ENCODE measurements at places on chromosomes 13 and 19.

DNA sequence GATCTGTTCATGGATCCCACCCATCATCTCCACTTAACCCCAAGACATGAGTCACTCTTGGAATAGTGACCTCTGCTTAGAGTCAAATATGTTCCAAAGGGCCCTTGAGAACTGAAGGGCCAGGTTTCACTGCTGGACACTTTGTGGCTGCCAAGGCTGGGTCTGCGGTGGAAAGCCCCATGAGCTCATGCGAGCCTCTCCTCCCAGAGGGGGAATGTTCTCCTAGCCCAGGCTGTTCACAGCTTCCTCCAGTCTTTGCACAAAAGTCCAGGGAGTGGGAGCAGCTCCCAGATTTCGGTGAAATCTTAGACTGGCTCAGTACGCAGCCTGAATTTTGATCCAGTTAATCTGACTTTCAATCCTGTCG, 732 bp upstream of the DCLK1 start:
- H3K4me3 ChIP-seq, result no peak overlapping the region
- H3K27ac ChIP-seq, result no peak overlapping the region
- no peak for DNase-seq
- H3K27me3 ChIP-seq, result peaks cover 5% of the 10 kb centered on the region
- H3K4me1 ChIP-seq, result peaks cover 4% of the 10 kb centered on the region

DNA sequence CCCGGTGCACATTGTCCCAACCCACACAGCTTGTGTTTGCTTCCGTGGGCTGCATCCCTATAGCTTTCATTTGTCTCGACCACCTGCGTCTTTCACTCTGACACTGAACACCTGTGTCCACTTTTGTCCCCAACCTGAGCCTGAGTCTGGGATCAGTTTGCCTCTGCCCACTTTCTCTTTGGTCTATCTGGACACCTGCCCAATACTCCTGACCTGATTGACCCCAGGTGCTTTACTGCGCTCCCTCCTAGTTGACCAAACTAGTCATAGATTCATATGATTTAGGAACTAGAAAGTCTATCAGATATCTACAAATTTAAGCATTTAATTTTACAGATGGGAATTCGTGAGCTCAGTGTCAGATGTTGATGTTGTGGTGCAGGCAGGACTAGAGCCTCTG, 209.9 kb downstream of the DCT start:
- no peaks in the 10 kb centered on the region for H3K36me3 ChIP-seq
- H3K27me3 ChIP-seq, result peaks cover 2% of the 10 kb centered on the region
- H3K27ac ChIP-seq, result no peak overlapping the region
- H3K4me1 ChIP-seq, result no peaks in the 10 kb centered on the region

DNA sequence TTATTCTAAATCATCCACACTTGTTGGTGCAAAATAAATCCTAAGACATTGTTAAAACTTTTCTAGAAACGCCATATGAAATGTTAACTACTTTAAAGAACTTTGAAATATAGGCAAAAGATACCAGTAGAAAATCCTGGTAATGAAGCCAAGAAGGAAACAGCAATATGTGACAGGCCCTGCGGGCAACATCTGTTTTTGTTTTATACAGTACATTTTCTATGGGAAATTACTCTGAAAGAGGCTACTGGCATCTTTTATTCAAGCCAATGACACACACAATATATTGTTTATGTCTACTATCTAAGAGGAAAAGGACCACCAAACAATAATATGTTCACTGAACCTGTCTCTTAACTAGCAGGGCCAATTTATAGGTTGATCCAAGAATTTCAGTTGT, 829.7 kb downstream of the PCDH17 start:
- H3K27me3 ChIP-seq, result no peaks in the 10 kb centered on the region
- H3K27ac ChIP-seq, result no peak overlapping the region
- H3K4me3 ChIP-seq, result no peak overlapping the region
- DNase-seq, result no peak
- H3K36me3 ChIP-seq, result no peaks in the 10 kb centered on the region
- no peaks in the 10 kb centered on the region for H3K4me1 ChIP-seq

DNA sequence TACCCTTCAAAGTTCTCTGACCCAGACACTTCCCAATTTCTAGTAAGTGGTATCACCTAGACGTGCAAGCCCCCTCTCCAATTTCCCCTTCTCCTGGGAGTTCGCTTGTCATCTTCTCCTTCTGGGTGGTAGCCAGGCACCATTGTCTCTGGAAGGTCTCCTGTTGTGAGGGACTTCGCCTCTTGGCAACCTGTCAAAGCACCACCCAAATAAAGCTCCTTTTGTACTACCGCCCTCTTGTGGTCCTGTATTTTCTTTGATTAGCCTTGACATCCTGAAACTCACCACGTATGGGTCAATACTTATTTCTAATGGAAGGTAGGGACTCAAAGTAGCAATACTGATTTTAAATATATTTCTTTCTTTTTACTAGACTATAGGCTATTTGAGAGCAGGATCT, 8.2 kb downstream of the GPC5 start:
- H3K4me1 ChIP-seq, result no peaks in the 10 kb centered on the region
- no peak overlapping the region for H3K27ac ChIP-seq
- DNase-seq, result peak; percentile 29
- H3K27me3 ChIP-seq, result no peaks in the 10 kb centered on the region
- no peaks in the 10 kb centered on the region for H3K36me3 ChIP-seq

GRCh38 chr19:29771708-29772414, 39.9 kb upstream of the CCNE1 start:
- peaks cover 5% of the 10 kb centered on the region for H3K27me3 ChIP-seq
- H3K36me3 ChIP-seq, result no peaks in the 10 kb centered on the region
- DNase-seq, result peak; percentile 73
- H3K4me3 ChIP-seq, result no peak overlapping the region

DNA sequence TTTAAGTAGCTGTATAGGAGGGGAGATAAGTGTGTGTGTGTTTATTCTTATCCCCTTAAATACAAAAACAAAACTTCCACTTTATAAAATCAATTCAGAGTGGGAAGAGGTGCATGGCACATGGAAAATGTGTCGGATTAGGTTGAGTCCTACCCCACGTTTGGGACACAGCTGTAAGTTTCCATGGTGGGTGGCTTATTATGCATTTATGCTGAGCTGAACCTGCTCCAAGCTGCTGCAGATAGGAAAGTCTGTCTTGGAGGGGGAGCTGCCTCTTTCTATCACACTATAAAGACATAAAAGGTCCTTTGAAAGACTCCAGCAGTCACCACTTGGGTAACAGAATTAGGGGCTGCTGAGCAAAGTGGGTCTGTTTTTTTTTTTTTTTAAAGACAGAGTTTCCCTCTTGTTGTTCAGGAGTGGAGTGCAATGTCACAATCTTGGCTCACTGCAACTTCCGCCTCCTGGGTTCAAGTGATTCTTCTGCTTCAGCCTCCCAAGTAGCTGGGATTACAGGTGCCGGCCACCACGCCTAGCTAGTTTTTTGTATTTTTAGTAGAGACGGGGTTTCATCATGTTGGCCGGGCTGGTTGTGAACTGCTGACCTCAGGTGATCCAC, 15.2 kb downstream of the ACTN4 start:
- H3K27me3 ChIP-seq, result peaks cover 27% of the 10 kb centered on the region
- no peak for DNase-seq
- peaks cover 82% of the 10 kb centered on the region for H3K4me1 ChIP-seq
- no peak overlapping the region for H3K4me3 ChIP-seq
- peak overlapping the region; percentile 100 for H3K27ac ChIP-seq

DNA sequence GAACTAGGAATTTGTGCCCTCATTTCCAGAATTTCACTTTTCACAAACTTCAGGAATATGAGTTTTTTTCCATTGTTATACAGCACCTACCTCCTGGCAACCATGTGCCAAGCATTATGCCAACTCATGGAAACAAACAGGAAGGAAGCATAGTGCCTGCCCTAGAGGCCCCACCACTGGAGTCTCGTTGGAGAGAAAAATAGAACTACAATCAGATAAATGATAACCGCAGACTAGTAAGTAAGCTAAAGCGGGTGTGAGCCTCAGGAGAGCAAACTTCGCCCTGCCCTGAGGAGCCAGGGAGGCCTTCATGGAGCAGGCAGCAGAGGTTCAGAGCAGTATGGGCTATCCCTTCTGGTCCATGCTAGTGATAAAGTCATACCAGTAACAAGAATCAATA, 75.9 kb downstream of the FRY start:
- DNase-seq, result no peak
- H3K27ac ChIP-seq, result no peak overlapping the region
- no peak overlapping the region for H3K4me3 ChIP-seq
- H3K27me3 ChIP-seq, result no peaks in the 10 kb centered on the region

Data from endothelial cell (in vitro differentiated cells).